NCI-H1105 treated with DMSO at 0.1 percent for 48 hours (cell line): ENCODE measurements at places on chromosomes 7 and 10.

GRCh38 chr7:38932509-38933168 is 23.6 kb upstream of the VPS41 start:
- peak; percentile 73 for DNase-seq

- no peak for DNase-seq
Observed at GRCh38 chr10:13858709-13859108, 271.9 kb downstream of the PRPF18 start.

GRCh38 chr10:28331066-28331465 is 28.2 kb upstream of the MPP7 start:
- no peak for DNase-seq

DNA sequence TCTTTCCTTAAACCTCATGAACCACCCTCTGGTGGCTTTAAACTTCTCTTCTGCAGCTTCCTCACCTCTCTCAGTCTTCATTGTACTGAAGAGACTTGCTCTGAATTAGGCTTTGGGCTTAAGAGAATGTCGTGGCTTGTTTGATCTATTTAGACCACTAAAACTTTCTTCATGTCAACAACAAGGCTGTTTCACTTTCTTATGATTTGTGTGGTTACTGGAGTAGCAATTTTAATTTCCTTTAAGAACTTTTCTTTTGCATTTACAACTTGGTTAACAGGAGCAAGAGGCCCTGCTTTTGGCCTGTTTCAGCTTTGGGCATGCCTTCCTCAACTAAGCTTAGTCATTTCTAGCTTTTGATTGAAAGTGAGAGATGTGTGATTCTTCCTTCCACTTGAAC is 38.1 kb upstream of the CDHR3 start:
- DNase-seq = no peak

DNA sequence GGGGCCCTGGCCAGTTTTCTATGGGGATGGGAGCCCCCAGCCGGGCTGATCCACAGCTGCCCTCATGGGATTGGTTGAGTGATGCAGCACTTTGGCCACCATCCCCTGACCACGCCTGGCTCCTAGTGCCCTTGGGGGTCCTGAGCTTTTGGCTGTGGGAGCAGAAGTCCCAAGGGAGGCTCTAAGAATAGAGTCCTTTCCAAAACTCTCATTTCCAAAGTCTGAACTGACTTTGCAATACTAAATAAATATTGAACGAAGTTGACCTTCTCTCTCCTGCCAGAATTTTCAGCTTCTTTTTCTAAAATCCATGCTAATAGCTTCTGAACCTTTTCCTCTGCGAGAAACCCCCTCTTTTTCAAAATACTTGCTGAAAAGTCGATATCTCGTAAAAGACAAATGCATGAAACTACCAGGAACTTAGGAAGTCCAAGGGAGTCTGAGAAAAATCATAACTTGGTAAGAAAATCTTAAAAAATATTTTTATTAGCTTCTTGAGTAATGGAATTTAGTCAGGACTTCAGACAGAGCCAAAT is 62.7 kb upstream of the IGFBP3 start:
- DNase-seq = no peak

DNA sequence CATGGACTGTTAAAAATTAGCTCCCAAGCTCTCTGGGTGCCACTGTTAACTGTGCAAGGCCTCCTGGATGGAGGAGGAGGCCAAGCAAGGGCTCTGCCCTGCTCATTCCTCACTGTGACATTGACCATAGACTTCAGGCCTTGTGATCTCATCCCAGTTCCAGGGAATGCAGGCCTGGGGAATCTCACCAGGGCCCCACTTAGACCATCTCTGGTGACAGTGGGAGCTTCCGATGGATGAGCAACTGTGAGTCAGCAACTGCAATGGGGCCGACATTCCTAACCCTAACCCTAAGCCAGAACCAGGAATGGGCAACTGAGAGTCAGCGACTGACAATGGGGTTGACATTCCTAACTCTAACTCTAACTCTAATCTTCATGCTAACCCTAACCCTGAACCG is 50.4 kb upstream of the MSMB start:
- no peak for DNase-seq

- DNase-seq = peak; percentile 24
Observed at GRCh38 chr7:113797420-113798010, 121.3 kb downstream of the PPP1R3A start.

DNA sequence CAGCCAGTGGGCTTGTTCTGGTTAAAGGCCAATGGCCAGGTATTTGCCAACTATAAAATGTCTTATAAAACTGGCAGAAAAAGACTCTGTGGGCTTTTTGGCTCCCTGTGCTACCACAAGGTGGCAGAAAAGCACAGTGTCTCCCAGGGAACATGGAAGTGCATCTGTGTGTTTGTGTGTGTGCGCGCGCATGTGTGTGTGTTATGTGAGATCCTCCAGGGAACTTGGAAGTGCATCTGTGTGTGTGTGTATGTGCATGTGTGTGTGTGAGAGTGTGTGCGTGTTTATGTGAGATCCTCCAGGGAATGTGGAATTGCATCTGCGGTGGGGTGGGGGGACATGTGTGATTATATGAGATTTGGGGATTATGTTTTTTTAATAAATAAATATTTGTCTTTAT is 30.2 kb upstream of the ABI1 start:
- no peak for DNase-seq

DNA sequence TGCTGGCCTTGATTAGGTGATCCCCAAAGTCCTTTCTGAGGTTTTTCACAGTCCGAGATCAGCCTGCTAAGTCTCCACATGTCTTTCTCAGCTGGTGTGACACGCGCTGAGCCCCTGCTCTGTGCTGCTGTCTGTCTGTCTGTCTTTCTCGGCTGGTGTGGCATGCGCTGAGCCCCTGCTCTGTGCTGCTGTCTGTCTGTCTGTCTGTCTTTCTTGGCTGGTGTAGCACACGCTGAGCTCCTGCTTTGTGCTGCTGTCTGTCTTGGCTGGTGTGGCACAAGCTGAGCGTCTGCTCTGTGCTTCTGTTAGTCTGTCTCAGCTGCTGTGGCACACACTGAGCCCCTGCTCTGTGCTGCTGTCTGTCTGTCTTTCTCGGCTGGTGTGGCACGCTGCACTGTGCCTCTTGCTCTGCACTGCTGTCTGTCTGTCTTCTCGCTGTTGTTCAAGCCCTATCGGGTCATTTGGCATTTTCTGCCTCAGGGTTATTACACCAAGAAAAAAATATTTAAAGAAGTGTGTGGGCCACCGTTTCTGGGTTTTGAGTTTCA is 217.3 kb upstream of the SHH start:
- DNase-seq = no peak

- no peak for DNase-seq
Observed at GRCh38 chr7:41818765-41819398, 116.0 kb upstream of the INHBA start.

DNA sequence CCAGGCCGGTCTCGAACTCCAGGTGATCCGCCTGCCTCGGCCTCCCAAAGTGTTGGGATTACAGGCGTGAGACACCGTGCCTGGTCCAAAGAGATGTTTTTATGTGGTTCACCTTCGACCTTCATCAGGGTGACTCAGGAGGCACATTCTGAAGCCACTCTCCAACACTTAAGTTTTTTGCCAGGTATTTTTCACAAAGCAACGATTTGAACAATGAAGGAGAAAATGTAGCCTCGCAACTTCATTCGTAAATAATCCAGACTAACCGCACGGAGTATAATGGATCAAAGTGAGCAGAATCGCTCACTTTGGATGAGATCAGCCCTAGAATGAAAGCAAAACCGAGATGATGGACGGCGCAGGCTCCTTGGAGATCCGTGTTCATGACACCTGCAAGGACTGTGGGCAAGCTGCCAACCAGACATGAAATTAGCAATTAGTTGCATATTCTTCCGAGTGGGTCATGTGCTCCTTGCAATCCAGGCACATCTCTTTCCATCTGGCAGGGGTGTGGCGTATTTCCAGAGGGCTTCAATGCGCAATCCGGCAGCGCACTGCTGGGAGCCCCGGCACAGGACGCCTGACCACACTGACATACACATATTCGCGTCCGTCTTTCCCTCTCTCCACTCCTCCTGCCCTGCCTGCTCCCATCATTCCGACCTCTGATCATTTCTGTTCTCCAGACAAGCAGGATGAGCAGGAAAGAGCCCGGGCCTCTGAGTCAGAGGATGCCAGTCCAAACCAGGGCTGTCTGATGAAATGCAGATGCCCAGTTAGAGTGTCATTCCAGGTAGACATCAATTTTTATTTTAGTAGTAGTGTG is 148.4 kb downstream of the KLF6 start:
- DNase-seq = peak; percentile 92

DNA sequence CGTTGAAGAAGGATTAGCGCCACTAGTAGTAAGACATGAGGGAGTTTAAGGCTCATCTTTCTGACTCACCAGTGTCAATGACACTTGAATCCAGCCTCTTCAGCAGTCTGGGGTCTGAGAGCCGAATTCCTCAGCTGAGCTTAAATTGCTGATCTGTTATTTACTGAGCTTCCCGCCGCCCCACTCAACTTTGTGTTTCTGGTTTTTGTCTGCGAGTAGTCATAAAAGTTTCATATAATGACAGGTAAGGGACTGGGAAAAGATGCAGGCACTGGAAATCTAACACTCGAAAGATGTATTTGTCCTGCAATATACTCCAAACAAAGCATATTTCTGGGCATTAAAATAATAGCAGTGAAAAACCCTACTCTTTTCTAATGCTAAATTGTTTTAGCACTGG is 51.2 kb upstream of the RELN start:
- DNase-seq = peak; percentile 55

DNA sequence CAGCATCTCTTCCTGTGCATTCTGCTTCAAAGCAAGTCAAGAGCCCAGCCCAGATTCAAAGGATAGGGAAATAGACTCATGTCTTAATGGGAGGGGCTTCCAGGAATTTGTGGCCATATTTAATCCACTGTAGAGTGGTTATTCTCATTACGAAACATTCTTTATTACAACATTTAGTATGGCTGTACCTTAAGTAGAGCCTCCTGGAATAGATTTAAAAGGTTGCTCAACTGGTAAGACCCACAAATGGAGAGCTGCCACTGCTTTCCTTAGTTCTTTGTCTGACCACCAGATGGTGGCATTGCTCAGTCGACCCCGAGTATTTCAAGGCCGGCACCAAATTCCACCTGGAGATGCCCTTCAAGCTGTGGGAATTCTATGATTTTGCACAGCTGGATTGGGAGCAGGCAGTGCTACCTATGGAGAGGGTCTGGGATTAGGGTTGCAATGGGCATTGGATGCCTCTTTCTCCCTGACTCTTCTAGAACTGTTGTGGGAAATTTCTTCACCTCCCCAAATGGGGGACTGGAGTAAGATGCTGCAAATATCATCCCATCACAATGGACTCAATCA is 102.2 kb downstream of the RBM20 start:
- peak; percentile 60 for DNase-seq

- DNase-seq = no peak
Observed at GRCh38 chr7:139783647-139784385, 6.0 kb upstream of the HIPK2 start.

GRCh38 chr7:21548491-21548890 is 5.7 kb downstream of the DNAH11 start:
- DNase-seq = no peak

DNA sequence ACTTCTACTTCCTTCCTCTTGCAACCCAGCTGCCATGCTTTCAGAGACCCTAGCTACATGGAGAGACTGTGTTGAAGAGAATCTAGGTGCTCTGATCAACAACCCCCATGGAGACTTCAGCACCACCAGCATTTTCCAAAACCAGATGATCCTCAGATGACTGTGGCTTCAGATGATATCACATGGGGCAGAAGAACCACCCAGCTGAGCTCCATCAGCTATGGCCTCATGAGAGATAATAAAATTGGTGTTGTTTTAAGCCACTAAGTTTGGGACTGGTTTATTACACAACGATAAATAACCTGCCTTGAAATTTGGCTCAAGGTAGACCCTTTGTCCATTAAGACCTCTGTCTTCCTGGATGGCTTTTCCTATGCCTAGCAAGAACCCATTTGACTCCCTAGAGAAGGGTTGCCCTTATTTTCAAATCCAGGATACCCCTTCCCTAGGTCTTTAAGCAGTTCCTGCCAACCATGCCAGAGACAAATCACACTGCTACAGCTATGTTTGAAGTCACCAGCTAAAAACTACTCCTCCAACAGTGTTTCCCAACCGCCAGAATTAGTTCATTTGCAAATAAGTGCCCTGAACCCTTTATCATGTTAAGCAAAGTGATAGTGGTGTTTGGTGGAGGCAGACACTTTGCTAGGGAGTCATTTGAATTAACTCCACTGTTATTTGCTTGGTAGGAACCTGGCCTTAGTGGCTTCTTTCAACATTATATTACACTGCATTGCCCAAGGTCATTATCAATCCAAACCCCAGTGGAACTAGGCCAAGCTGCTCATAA is 136.9 kb upstream of the PALS2 start:
- no peak for DNase-seq

DNA sequence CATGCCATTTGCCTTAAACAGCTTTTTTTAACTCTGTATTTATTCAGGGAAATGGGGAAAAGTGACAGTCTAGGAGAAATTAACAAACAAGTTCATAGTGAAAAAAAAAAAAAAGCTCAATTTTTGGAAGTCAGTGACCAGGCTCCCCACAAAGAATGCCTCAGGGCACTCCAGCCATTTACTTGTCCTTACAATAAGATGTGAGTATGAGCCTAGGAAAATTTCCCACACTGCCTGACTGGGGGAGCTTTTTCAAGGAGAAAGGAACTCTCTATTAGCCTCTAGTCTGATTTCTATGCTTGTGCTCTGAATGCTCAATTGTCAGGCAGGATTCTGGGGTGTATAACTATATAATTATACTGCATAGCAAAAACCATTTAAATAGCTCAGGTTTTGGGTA is 74.9 kb upstream of the NRBF2 start:
- no peak for DNase-seq
